GM23248 (cell line): ENCODE measurements at places on chromosomes 2 and 18.

DNA sequence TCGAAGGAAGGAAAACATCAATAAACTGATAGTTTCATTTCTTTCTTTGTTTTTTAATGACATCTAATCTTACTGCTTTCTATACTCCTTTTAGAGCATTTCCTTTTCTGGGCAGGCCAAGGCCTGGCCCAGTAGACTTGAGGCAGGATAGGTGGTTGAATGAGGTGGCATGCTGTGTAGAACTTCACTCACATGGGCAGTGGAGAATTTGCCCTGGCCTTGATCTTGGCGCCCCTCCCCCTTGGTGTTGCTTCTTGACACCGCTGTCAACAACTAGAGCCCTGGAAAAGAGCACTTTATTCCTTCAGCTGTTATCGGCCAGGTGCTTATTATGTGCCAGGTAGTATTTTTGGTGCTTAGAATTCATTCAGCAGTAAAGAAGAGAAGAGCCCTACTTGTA is 37.4 kb downstream of the XRCC5 start:
- H3K4me1 ChIP-seq, result peaks cover 20% of the 10 kb centered on the region
- H3K27me3 ChIP-seq, result no peaks in the 10 kb centered on the region
- H3K4me3 ChIP-seq, result no peak overlapping the region

GRCh38 chr2:237774811-237775553 is 23.6 kb upstream of the RBM44 start:
- peak; percentile 67 for DNase-seq
- H3K27ac ChIP-seq, result no peak overlapping the region
- no peaks in the 10 kb centered on the region for H3K4me1 ChIP-seq
- H3K27me3 ChIP-seq, result no peaks in the 10 kb centered on the region
- H3K4me3 ChIP-seq, result no peak overlapping the region
- H3K36me3 ChIP-seq, result peaks cover 26% of the 10 kb centered on the region

GRCh38 chr2:29060441-29060840 is 13.9 kb downstream of the PCARE start:
- DNase-seq, result no peak
- H3K36me3 ChIP-seq, result no peaks in the 10 kb centered on the region
- H3K27ac ChIP-seq, result no peak overlapping the region
- H3K4me3 ChIP-seq, result no peak overlapping the region
- H3K27me3 ChIP-seq, result no peaks in the 10 kb centered on the region; the same call in 1 of the 2 replicates
- H3K4me1 ChIP-seq, result peaks cover 13% of the 10 kb centered on the region; the same call in 1 of the 2 replicates

GRCh38 chr2:58122540-58122939 is 75.9 kb downstream of the VRK2 start:
- no peak overlapping the region for H3K4me3 ChIP-seq
- H3K27ac ChIP-seq, result no peak overlapping the region
- no peak for DNase-seq
- H3K4me1 ChIP-seq, result no peaks in the 10 kb centered on the region

DNA sequence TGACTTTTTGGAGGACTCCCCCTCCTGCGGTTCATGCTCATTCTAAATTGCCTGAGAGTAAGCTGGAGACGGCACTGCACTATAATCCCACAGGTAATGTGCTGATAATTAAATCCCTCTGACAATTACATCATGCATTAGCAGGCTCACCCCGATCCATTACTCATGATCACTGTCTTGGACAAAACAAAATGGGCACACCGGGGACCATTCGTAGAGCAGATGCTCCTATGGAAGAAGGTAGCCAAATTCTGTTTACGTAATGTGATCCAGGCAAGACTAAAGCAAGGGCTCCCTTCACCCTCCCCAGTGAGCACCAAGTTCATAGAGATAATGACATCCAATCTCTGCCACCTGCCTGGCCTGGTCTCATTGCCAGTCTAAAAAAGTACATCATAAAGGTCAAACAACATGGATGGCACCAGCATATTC is 657.1 kb upstream of the SOX11 start:
- no peaks in the 10 kb centered on the region for H3K4me1 ChIP-seq
- H3K27me3 ChIP-seq, result no peaks in the 10 kb centered on the region
- DNase-seq, result no peak
- H3K36me3 ChIP-seq, result no peaks in the 10 kb centered on the region
- H3K27ac ChIP-seq, result no peak overlapping the region
- H3K4me3 ChIP-seq, result no peak overlapping the region

DNA sequence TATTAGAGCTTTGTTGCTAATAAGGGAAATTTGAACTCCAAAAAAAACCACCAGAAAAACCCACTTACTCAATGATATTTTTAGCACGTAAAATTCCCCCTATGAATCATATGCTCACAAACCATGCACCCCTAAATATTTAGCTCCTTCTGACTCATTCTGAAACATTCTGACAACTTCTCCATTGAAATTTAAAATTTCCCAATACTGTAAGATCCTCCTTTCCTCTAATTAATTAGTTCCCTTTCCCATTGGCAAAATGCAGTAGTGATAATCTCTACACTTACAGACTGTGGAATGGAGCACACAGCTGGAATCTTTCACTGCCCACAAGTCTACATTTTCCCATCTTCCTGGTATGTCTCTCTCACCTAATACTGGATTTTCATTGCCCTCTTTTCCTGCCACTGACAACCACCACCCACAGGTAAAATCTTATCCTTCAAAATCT is 215.8 kb upstream of the ACVR2A start:
- no peaks in the 10 kb centered on the region for H3K27me3 ChIP-seq
- no peak overlapping the region for H3K27ac ChIP-seq
- H3K36me3 ChIP-seq, result no peaks in the 10 kb centered on the region

DNA sequence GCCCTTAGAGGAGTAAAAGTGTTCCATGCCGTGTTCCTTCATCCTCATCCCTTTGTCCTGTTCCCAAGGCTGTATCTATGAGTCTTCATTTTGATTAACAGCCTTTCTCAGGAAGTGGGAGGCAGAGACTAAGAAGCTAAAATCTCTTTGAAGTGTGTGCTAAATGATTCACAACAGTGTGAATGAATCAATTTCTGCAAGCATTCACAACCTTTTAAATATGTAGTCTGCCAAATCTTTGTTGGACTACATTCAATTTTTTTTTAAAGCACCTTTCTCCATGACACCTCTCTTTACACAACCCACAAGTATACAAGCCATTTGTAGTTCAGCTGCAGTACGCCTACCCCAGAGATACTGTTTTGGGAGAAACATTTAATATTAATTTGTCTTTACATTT is 408.6 kb upstream of the FANCL start:
- H3K4me1 ChIP-seq, result no peaks in the 10 kb centered on the region; the same call in 1 of the 2 replicates
- 0 out of 2 replicates have a peak, but pooled peaks cover 3% of the 10 kb centered on the region for H3K27me3 ChIP-seq
- no peak for DNase-seq
- no peak overlapping the region for H3K27ac ChIP-seq
- H3K4me3 ChIP-seq, result no peak overlapping the region
- H3K36me3 ChIP-seq, result no peaks in the 10 kb centered on the region

- H3K4me1 ChIP-seq, result peaks cover 23% of the 10 kb centered on the region
- H3K4me3 ChIP-seq, result no peak overlapping the region
Measured at GRCh38 chr2:217988014-217988839, 14.6 kb downstream of the TNS1 start.

- DNase-seq, result peak; percentile 85
- H3K36me3 ChIP-seq, result no peaks in the 10 kb centered on the region
- H3K27me3 ChIP-seq, result no peaks in the 10 kb centered on the region
Measured at GRCh38 chr18:45690975-45691815, 32.8 kb upstream of the SLC14A1 start.

GRCh38 chr18:71293322-71293721 is 1004.5 kb downstream of the SOCS6 start:
- H3K4me1 ChIP-seq, result no peaks in the 10 kb centered on the region
- no peak for DNase-seq

DNA sequence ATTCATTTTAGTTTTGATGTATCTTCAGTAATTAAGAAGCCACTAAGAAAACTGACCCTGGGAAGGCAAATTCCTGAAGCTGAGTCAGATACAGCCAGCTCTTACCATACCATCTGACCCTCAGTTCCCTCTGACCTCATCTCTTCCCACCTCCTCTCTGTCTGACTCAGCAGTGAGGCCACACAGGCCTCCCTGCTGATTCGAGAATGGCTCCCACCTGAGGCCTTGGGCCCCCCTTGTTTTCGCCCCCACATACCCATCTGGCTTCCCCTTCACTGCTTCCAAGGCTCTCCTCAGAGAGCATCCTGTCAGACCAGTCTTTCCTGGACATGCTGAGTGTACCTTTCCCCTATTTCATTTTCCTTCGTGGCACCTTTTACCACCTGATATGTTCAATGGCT is 71.0 kb upstream of the CYP1B1 start:
- peaks cover 34% of the 10 kb centered on the region for H3K4me1 ChIP-seq
- H3K36me3 ChIP-seq, result no peaks in the 10 kb centered on the region
- H3K27me3 ChIP-seq, result no peaks in the 10 kb centered on the region
- DNase-seq, result peak; percentile 97
- peak overlapping the region; percentile 99 for H3K27ac ChIP-seq
- H3K4me3 ChIP-seq, result peak overlapping the region; percentile 55

DNA sequence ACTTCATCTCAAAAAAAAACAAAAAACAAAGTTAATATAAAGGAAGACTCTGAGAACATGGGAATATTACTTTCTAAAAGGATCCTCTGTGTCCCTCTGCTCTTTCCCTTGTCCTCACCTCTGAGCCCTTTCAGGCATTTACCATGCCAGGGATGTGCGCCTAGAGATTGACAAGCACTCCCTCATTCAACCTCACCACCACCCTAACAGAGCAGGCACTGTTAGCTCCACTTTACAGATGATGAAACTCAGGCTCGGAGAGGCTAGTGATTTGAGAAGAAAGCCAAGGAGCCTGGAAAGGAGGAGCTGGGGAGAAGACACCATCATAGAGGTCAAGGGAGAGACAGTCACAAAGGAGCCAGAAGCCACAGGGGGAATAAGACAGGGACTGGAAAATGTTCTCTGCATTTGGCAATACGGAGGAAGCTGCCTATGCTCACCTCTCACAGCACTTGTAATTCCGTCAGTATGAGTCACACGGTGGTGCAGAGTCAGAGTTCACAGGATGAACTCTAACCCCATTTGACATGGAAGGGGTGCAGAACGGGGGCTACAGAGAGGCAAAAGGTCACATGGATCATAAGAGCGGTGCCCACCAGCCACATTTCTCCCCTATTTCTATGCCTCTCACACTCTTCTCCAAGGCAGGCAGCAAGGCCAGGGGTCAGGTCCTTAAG is 101.8 kb upstream of the NFU1 start:
- H3K4me1 ChIP-seq, result peaks cover 5% of the 10 kb centered on the region; the same call in 1 of the 2 replicates
- peak overlapping the region; percentile 21; the same call in 1 of the 2 replicates for H3K27ac ChIP-seq
- peaks cover 25% of the 10 kb centered on the region; the same call in 1 of the 2 replicates for H3K36me3 ChIP-seq
- no peak overlapping the region for H3K4me3 ChIP-seq
